Renal cortical epithelial cell (primary cell): ENCODE measurements at places on chromosomes 7 and 10.
A peak's percentile ranks its signal among the peaks of the same experiment; 100 is the strongest.

DNA sequence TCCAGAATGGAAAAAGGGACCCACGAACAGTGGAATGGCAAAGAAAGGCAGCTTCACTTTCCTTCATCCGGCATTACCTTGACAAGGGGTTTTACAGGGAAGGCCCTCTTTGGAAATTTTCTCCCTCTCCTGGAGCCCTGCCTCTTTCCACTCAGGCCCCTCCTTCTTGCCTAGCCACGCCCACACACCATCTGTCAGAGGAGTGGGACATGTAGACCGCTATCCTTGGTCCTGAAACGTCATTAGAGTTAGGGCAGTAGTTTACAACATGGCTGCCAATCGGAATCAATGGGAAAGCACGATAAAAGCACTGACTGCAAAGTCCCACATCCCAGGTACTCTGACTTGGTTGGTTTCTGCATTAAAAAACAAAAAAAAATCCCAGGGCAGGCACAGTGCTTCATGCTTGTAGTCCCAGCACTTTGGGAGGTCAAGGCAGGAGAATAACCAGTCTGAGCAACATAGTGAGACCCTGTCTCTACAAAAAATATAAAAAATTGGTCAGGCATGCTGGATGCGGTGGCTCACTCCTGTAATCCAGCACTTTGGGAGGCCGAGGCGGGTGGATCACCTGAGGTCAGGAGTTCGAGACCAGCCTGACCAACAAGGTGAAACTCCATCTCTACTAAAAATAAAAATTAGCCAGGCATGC, 96.4 kb downstream of the MARCHF5 start:
- peak; percentile 66 for DNase-seq

DNA sequence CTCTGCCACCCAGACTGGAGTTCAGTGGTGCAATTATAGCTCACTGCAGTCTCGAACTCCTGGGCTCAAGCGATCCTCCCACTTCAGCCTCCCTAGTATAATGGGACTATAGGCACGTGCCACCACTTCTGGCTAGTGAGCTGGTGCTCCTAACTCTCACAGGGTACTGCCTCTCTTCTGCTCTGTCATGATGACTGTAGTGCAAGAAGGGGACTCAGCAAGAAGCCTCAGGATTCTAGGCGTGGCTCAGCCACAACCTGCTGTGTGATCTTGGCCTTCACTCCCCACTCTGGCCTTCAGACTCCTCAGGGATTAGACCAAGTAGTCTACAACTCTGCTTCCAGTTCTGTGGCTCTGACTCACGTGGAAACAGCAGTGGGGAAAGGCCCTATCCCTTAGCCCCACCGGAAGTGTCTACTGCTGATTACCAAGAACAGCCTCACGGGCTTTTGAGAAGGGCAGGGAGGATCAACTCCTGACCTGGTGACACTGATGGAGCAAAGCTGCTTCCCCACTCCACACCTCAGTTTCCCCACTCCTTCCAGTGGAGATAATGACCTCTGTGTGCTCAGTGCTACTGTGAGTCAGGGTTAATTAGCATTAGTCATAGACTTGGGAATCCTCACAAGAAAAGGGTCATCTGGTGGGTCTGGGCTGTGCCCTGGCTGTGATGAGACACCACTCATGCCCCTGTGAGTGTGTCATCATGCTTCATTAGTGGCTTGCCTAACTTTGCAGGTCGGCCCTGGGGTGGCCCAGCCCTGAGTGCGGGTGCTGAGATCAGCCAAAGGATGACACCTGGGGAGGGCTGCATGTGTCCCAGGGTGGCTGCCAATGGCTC, 41.1 kb downstream of the ZC3HC1 start:
- peak; percentile 93 for DNase-seq

GRCh38 chr10:42933448-42934340, 143.2 kb upstream of the RET start:
- DNase-seq, result peak; percentile 2

DNA sequence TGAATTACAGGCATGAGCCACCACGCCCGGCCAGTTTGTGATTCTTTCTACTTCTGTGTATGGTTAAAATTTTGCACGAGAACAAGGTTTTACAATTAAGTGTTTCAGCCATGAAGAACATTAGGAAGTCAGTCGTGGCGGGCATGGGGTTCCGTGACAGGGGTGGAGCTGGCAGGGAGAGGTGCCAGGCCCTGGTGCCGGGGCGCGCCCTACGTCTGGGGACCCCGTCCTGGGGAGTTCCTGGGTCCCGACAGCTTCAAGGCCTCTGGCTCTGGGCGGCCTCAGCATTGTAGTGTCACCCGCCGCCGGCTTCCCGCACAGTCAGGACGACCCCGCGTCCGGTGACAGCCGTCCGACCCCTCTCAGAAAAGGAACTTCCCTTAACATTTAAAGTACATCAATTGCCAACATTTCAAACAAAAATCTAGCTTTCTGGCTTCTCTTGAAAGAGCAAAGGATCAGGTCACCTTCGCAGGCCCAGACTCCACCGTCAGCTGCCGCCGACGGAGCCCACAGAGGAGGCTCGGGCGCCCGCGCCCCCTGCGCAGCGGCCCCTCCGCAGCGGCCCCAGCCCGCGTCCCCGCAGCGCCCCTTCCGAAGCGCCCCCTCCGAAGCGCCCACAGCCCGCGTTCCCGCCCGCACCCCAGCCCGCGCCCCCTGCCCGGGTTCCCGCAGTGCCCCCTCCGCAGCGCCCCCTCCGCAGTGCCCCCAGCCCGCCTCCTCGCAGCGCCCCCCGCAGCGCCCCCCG, 23.2 kb upstream of the MKI67 start:
- DNase-seq, result no peak

DNA sequence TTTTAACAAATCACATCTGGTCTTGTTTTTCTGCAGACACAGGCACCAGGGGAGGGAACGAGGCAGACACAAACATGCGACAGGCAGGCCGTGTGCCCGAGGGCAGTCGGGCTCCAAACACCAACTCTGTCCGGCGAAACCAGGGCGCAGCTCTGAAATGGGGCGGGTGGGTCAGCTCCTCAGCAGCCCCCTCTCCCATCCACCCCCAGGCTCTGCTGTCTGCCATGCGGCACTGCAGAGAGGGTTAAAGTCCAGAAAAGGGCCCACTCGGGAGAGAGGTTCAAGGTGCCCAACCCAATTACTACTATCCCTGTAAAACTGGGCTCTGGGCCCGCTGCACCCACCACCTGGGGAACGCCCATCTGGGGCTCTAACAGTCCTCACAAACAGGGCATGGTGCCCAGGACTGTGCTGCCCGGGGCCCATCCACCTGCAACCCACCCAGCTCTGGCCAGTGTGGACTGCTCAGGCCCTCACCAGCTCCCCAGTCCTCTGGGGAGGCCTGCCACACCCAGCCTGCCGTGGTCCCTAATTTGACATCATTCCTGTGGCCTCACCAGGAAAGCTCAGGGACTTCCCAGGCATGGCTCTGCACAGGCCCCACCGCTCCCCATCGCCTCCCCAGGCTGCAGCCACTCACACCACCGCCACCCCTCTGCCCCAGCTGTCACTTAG, 18.7 kb downstream of the YKT6 start:
- DNase-seq, result no peak

- DNase-seq, result peak; percentile 99
Measured at GRCh38 chr10:112811741-112812551, 138.1 kb upstream of the TCF7L2 start.

DNA sequence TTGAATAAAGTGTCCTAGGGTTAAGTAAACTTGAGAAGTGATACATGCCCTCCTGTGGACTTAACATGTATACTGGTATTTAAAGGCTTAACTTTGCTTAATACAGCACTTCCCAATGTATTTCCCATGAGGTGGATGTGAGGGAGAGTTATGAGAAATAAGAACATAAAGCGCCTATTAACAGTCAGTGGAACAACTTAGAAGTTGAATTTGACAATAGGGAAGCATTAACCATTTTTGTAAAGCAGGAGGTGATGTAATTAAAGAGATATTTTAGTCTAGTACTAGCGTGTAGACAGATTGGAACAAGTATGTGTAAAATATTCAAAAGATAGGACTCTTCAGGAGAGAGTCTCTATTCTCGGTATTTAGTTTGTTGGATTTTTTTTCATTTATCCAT, 322.4 kb downstream of the GPR158 start:
- no peak for DNase-seq

- no peak for DNase-seq
Measured at GRCh38 chr10:132951926-132952325, 9.6 kb upstream of the CFAP46 start.

- DNase-seq, result no peak
Measured at GRCh38 chr10:71713135-71714030, 6.2 kb downstream of the C10orf105 start.

DNA sequence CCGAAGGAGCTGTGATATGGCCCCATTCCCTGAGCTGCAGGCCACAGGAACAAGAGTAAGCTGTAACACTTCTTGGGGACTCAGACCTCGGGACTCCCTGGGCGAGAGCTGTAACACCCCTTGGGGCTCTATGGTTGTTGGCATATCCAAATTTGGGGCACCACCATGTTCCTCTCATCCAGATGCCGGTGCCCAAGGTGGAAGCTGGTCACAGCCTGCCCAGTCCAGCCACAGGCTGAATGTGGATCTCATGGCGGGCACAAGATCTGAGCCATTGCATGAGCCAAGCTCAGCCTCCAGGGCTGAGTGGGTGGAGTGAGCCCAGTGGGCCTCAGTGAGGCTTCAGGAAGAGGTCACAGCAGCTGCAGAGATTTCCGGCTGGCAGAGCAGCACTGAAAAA, 78.9 kb downstream of the TMEM106B start:
- DNase-seq, result no peak

GRCh38 chr10:48240196-48240595, 34.3 kb downstream of the FRMPD2 start:
- no peak for DNase-seq

DNA sequence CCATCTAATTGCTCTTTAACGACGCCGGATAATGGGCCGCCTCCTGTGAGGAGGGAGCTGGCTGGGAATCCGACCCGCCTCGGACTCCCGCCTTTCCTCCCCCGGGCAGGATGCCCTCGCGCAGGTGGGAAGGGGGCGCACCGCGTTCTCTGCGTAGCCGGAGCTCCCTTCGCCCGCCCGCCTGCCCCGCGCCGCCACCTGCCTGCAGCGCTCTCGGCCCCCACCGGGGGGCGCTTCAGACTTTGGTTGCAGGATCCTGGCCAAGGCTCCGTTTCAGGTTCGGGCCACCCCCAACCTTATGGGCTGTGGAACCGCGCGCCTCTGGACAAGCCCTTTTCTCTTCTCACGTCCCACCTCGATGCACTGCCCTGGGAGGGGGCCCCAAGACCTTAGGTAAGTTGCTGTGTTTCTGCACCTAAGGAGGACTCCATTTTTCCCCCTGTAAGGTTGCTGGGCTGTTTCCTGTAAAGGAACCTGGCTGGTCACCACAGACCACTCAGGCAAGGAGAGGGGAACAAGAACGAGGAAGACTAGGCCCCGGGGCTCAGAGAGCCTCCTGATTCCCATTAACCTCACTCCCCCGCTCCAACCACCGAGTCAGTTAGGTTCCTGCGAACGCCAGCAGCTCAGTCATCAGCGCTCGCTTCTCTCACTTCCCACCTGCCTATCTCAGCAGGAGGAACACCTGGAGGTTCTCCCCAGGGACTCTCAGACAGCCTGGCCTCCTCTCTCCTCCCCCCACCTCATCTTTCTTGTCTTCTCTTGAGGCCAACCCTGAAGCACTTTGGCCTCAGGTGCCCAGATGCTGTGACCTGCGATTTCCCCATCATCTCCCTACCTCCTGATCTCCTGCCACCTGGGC, 11.3 kb upstream of the KAZALD1 start:
- DNase-seq, result no peak

GRCh38 chr10:63866747-63867140, 345.5 kb downstream of the REEP3 start:
- DNase-seq, result peak; percentile 28

GRCh38 chr10:91251430-91252056, 31.1 kb downstream of the PCGF5 start:
- peak; percentile 49 for DNase-seq

DNA sequence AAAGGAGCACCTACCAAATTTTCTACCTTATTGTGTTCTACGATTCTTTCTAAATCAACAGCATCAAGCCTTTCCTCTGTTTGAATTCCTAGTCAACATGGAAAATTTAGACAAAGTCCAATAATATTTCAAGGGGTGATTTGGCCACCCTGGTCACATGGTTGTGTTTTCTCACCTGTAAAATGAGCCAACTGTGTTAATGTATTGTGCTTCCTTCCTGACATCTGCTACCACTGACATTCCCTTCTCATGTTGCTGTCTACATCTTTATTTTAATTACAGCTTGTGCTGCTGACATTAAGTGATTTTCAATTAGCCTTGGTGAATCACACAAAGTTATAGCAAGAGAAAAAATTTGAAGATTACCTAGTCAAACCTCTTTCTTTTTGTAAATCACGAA, 83.0 kb upstream of the NPSR1 start:
- DNase-seq, result no peak

GRCh38 chr10:65408401-65408800, 1517.4 kb upstream of the LRRTM3 start:
- DNase-seq, result no peak

DNA sequence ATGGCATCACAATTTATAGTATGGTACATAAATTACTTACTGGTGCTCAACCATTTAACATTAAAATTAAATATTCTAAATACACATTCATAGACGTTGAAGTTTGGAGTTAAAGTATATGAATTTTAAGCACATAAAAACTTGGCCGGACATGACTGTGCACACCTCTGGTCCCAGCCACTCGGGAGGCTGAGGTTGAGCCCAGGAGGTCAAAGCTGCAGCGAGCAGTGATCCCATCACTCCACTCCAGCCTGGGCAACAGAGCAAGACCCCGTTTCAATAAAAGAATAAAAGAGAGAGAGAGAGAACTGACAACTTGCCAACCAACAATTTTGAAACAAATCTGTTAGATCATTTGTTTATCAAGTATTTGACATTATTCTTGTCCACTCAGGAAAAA, 943.3 kb upstream of the KCND2 start:
- DNase-seq, result no peak

DNA sequence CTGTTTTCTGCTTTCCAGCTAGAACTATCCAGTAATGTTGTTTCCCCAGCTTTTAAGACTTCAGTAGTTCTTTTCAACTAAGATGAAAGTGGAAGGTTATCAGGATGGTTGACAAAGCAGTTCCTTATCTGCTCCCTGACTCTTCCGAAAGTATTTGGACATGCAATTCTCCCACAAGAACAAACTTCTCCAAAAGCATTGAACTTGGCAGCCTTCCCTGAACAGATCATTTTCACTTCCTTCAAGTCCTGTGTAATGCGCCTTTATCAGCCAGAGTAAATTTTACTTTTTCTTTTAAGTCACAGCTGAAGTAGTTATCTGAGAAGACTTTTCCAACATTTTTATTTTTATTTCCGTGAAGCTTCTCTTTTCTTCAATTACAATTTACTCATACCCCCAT, 39.7 kb downstream of the CDC14C start:
- DNase-seq, result no peak

- peak; percentile 9 for DNase-seq
Measured at GRCh38 chr7:129225206-129225930, 538 bp downstream of the AHCYL2 start.

- no peak for DNase-seq
Measured at GRCh38 chr7:78090616-78091015, 292.0 kb downstream of the PHTF2 start.

- no peak for DNase-seq
Measured at GRCh38 chr7:95843286-95843685, 70.9 kb downstream of the DYNC1I1 start.

GRCh38 chr10:103960103-103960502, 6.8 kb upstream of the SLK start:
- DNase-seq, result no peak

GRCh38 chr10:55550236-55550635, 749.2 kb upstream of the PCDH15 start:
- DNase-seq, result peak; percentile 7
